ENCODE measurements at places on chromosomes 6 and 20. TPM values are rescaled to one million over a fixed set of nuclear protein-coding genes. Genes with fewer than 3 reads are reported as not detected.

GRCh38 chr6:4687989-4688947 is 87.9 kb upstream of the CDYL start:
- DNase-seq, result no peak

Gene SIRPB1
- total RNA-seq, result 0.82 TPM

- no peak for DNase-seq
Measured at GRCh38 chr20:22339091-22339881, 245.1 kb downstream of the FOXA2 start.

Gene LY6G6C
- not detected for total RNA-seq

GRCh38 chr6:131331873-131332781 is 196.9 kb downstream of the AKAP7 start:
- no peak for DNase-seq

GRCh38 chr6:8539453-8539852 is 104.1 kb upstream of the SLC35B3 start:
- no peak for DNase-seq

GRCh38 chr20:47276251-47276650 is 80.2 kb downstream of the ZMYND8 start:
- DNase-seq, result no peak

Data from left ventricle myocardium superior (tissue), 1 donor.